Activated gamma-delta T cell (primary cell): ENCODE measurements at places on chromosomes 1 and 21.

GRCh38 chr1:215484171-215484939 lies 82.7 kb upstream of the KCTD3 start:
- no peak for DNase-seq

- DNase-seq, result no peak
Measured at GRCh38 chr1:166865926-166866325, 10.1 kb downstream of the TADA1 start.

- no peak for DNase-seq
Measured at GRCh38 chr21:26100573-26100972, 70.0 kb downstream of the APP start.

GRCh38 chr1:47759936-47760629 lies 237.1 kb downstream of the TRABD2B start:
- DNase-seq, result no peak

GRCh38 chr1:180622658-180623508 lies 8.9 kb upstream of the XPR1 start:
- DNase-seq, result no peak

GRCh38 chr1:1293263-1294249 lies 13.3 kb downstream of the SCNN1D start:
- DNase-seq, result no peak

GRCh38 chr21:37682966-37683365 lies 233.3 kb downstream of the KCNJ6 start:
- DNase-seq, result no peak
